NCI-H1417 treated with DMSO at 0.1 percent for 48 hours (cell line): ENCODE measurements at places on chromosomes 13 and 19.
A peak's percentile ranks its signal among the peaks of the same experiment; 100 is the strongest.

GRCh38 chr19:4267101-4267900 is 11.8 kb upstream of the SHD start:
- DNase-seq = no peak

DNA sequence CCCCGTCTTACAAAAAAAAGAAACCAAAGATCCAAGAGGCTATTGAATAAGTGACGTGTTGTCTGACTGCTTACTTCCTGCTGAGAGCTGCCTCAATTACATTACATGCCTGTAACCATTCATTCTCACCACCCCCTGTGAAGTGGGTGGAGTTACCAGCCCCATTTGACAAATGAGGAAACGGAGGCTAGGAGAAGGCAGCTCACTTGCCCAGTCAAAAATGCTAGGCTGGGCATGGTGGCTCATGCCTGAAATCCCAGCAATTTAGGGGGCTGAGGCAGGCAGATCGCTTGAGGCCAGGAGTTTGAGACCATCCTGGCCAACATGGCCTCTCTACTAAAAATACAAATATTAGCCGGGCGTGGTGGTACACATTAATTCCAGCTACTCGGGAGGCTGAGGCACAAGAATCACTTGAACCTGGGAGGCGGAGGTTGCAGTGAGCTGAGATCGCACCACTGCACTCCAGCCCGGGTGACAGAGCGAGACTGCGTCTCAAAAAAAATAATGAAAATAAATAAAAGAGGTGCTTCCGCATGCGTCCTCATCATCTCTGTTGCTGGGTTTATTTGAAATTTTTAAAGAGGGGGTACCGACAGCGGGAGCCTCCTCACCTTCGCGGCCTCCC is 499 bp downstream of the LSM7 start:
- DNase-seq = peak; percentile 65

- DNase-seq = no peak
Observed at GRCh38 chr19:31054430-31054829, 294.8 kb downstream of the TSHZ3 start.

GRCh38 chr13:46562581-46562980 is 9.6 kb downstream of the LRCH1 start:
- DNase-seq = no peak

DNA sequence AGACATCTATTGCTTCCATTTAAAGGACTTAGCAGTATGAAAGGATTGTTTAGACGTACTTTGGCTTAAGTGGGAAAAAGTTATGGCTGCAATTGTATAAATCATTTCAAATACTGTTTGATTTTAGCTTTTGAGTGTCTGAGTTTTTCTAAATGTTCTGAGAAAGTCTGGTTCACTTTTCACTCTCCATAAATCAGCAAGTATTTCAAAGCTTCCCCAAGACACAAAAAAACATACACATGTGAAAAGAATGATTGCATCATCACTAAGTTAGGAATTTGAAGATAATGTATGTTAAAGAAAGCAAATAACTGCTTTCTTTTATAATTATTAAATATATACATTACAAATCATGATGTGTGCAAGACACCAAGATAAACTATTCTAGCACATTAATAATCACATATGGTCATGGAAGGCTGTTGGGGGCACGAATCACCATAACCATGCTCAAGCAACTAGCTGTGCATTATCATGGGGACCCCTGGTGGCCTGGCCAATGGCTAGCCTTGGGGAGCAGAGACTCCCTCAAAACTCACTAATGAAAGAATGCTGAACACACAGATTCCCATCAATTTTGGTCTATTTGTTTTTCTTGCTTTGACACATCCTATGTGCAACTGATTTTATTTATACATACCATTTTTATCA is 111.1 kb downstream of the MIPEP start:
- no peak for DNase-seq

GRCh38 chr13:105719859-105720258 is 815.6 kb downstream of the EFNB2 start:
- DNase-seq = no peak
